Activated gamma-delta T cell (primary cell): ENCODE measurements at places on chromosomes 6 and 20.

DNA sequence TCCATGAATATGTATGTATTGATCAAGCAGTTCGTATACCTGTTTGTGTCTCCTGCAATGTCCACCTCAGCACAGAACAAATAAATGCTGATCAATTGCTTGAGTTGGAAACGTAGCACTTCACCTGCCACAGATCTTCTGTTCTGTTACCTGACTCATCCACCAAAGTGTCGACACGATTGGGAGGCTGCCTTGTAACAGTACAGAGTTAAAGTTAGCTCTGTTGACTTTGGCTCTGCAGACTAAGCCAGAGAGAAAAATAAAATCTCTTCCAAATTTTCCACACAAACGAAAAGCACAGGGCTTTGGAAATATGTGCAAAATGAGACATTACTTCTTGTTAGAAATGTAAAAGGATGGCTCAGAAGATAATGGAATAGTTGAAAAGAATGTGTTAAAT is 245.4 kb downstream of the NRN1 start:
- no peak for DNase-seq

DNA sequence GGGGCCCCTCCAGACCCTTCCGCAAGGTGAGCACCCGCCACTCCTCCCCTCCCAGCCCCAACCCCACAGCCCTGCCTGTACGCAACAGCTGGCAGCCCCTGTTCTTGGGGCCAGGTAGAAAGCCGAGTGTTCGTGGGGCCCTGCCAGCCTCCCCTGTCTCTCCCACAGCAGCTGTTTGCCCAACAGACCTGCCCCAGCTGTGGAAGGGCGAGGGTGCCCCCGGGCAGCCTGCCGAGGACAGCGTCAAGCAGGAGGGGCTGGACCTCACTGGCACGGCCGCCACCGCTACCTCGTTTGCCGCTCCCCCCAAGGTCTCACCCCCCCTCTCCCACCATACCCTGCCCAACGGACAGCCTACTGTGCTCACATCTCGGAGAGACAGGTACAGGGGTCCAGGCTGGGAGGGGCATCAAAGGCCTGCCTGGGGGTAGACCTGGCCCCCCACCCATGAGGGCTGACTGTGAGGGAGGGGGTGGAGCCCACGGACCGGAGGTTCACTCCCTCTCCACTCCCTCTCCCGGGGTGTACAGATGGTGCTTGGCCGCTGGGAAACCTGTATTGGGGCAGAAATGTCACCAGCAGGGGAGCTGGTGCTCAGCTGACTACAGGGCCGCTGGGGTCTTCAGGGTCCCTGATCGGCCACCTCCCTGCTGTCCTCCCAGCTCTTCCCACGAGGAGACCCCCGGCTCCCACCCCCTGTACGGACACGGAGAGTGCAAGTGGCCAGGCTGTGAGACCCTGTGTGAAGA is 41.1 kb downstream of the FOXP4 start:
- no peak for DNase-seq

DNA sequence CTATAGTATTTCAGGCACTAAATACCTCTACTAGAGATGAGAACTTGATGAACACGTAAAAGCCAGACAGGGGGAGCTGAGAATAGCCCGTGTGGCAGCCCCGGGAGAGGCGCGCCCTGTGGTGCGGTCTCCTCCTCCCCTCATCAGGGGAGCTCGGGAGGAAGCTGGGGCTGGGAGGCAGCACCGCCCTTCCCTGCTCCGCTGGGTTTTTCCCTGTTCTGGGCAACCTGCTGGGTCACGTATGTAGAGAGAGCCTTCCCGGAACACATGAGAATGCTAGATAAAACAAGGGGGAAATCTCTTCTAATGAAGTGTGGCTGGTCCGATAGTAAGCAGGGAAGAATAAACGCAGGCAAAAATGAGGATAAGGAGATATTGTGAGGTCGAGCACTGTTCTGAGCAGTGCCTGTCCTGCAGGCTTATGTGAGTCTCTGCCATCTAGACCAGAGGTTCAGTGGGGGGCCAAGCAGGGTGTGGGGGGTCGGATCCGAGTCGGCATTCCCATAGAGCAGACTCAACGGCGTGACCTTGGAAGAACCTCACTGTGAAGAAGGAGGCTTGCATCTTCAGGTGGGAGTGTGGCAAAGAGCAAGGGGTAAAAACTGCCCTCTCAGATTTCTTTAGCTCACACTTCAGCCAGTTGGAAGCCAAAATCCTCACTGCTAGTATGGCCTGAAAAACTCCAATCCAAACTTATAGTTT is 13.4 kb upstream of the RPS6KA2 start:
- no peak for DNase-seq

- DNase-seq: no peak
These were observed 245.2 kb upstream of the MOCS1 start for GRCh38 chr6:40179496-40179895.

DNA sequence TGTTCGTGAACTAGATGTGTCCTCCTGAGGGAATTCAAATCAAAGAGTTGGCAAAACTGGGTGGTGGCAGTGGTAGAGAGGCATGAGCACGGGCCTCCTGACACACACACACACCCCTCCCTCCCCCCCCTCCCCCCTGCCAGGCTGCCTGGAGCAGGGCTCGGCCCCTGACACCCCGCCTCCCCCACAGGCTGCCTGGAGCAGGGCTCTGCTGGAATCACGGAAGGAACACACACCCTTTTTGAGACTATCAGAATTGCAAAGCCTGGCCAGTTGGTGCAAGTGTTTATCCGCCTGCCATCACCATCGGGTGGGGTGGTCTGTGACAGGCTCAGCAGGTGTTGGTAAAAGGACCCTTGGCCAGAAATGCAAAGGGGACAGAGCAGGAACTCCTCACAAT is 59.0 kb downstream of the FAM120B start:
- no peak for DNase-seq

DNA sequence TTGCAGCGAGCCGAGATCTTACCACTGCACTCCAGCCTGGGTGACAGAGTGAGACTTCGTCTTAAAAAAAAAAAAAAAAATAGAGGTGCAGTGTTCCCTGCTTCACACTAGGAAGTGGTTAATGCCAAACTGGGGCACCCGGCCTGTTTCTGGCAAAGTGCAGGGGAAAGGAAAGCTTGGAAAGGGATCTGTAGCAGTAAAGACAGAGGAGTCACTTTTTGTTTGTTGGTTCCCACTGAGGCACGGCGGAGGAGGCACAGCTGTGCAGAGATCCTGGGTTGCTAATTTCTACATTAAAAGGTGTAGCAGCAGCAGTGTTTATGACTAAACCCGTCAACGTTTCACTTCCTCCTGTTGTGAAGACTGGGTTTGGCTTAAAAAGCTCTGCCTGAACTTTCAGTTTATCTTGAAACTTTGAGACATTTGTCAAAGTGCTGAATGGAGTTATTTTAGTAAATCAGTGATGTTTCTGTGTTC is 125.6 kb downstream of the CARMIL1 start:
- no peak for DNase-seq

DNA sequence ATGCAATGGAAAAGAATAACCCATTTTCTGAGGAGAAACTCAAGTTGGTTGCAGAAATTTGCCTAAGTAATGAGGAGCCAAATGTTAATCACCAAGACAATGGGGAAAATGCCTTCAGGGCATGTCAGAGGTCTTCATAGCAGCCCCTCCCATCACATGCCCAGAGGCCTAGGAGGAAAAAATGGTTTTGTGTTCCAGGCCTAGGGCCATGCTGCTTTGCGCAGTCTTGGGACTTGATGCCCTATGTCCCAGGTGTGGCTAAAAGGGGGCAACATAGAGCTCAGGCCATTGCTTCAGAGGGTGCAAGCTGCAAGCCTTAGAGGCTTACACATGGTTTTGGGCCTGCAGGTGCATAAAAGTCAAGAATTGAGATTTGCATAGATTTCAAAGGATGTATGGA is 485.9 kb downstream of the EYS start:
- no peak for DNase-seq

DNA sequence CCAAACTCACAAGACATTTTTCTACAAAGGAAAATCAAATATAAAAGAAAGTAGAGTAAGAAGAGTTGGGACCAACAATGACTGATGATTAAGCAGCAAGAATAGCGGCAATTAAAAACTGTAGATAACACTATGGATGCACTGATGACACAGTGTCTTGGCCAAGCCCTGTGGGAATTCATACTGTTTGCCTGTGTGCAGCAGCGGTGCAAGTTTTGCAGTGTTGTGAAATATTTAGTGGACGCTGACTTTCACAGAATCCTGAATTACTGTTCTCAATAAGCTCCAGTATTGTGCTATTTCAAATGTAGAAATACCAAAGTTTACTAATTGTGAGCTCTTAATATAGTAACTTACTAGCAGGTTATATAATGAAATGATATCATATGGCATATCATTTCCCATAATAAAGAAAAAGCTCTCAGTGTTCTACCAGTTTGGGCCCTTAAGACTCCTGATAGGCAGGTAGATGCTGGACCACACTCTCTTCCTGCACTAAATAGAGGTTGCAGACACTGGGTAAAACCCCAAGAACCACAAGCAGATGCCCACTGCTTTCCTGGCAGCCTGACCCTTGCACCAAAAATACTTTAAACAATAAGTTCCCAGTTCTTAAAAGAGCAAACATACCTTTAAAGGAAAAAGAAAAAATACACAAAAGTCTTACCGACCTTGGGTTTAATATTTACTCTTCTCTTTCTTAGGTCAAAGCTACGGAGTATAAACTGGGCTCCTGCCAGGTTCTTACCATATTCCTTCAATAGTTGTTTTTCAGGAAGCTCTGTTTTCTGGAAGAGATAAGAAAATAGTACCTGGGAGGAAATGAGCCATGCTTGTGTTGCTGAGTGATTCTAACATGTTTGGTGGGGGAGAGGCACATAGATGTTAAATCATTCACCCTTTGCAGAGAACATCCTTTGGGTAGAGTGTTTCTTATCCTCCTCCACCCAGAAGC is 41.6 kb downstream of the ANKEF1 start:
- no peak for DNase-seq

- no peak for DNase-seq
These were observed 291.2 kb downstream of the PHACTR1 start for GRCh38 chr6:13007744-13008143.

GRCh38 chr6:117149324-117149723 is 116.0 kb upstream of the VGLL2 start:
- DNase-seq: no peak

GRCh38 chr6:40227735-40228134 is 293.5 kb upstream of the MOCS1 start:
- DNase-seq: no peak

- DNase-seq: peak; percentile 25
These were observed 208.8 kb upstream of the SUPT3H start for GRCh38 chr6:45586216-45587171.

- DNase-seq: no peak
These were observed 24.7 kb downstream of the NFATC2 start for GRCh38 chr20:51517839-51518238.

GRCh38 chr6:64083261-64083660 is 447.7 kb downstream of the PHF3 start:
- DNase-seq: no peak

DNA sequence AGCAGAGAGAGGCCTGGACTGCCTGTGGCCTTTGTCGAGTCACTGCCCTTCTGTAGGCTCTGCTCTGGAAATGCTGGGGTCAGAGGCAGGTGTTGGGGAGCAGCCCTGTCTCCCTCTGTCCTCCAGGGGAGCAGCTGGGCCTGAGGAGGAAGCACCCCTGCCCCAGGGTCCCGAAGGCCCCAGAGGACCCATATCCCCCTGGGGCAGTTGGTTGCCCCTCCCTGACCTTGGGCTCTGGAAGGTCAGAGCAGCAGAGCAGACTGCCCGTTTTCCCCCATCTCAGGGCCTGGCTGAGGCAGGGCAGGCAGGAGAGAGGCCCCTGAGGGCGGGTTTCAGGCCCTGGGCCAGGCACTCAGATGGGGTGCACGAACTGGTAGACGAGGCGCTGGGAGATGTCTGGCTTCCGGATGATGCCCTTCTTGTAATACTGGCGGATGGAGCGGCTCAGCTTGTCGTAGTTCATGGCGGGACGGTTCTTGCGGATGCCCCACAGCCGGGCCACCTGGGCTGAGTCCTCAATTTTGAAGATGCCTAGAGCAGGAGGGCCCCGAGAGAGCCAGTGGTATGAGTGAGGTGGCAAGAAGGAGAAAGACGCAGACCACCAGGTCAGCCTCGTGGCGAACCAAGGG is 18.1 kb downstream of the SPDEF start:
- no peak for DNase-seq

GRCh38 chr6:42320762-42321161 is 103.1 kb upstream of the MRPS10 start:
- no peak for DNase-seq

DNA sequence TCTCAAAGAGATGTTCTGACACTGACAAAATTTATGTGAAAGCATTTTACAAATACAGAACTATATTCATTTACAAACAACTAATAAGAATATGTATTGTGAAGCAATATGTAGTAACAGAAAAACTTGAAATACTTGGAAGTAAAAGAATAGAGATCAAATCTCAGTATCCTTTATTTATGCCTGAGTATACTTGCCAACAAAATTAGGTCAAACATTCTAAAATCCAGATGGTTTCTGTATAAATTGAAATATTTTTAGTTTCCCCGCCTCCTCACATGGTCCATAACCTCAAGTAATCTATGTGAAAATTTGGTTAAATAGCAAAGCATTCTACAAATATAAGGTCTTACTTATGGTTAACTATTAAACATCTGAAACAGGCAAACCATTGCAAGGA is 545.4 kb downstream of the EYS start:
- DNase-seq: no peak

- DNase-seq: no peak
These were observed 150.0 kb upstream of the CST7 start for GRCh38 chr20:24798930-24799705.

DNA sequence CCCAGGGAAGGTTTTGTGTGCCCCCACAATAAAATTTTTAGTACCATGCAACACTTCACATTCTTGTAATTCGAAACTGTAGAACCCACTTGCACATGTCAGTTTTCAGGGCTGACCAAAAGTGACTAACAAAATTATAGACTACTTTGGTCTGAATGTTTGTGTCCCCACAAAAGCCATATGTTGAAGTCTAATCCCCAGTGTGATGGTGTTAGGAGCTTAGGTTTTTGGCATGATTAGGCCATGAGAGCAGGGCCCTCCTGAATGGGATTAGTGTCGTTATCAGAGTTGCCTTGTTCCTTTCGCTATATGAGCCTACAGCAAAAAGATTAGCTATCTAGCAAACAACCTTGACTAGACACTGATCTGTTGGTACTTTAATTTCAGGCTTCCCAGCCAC is 49.0 kb upstream of the TENT5A start:
- no peak for DNase-seq
